Activated CD4-positive, alpha-beta T cell treated with anti-CD3 and anti-CD28 coated beads, Interleukin-2, amount 10 ng/mL, durations not matched to agents 24 days and 14 days (primary cell): ENCODE measurements at places on chromosomes 1 and 21.

GRCh38 chr1:30045304-30046090, 677.9 kb downstream of the MATN1 start:
- no peak overlapping the region for H3K27ac ChIP-seq
- H3K36me3 ChIP-seq, result no peaks in the 10 kb centered on the region
- H3K27me3 ChIP-seq, result peaks cover 2% of the 10 kb centered on the region
- H3K4me1 ChIP-seq, result no peaks in the 10 kb centered on the region

- DNase-seq, result no peak
- no peak overlapping the region for H3K4me3 ChIP-seq
- H3K4me1 ChIP-seq, result no peaks in the 10 kb centered on the region
- no peaks in the 10 kb centered on the region for H3K36me3 ChIP-seq
- H3K27ac ChIP-seq, result no peak overlapping the region
Observed at GRCh38 chr1:47781171-47781959, 215.8 kb downstream of the TRABD2B start.

DNA sequence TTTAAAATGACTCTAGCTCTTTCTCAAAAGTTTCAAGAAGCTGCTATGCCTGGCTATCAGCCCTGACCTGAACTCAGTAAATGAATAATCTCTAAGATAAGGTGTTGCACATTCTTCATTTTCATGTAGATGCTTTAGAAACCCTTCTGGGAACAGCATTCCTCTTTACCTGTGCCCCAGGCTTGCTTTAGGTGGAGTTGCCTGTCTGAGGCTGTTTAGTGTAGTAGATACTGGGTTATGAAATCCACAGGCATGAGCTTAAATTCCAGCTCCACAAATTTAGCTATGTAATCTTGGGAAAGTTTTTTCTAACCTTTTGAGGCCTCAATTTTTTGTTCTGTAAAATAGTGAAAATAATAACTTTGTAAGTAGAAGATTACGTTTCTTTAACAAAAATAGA, 41.6 kb downstream of the ATP6V1G3 start:
- peaks cover 5% of the 10 kb centered on the region for H3K4me1 ChIP-seq
- DNase-seq, result no peak
- H3K27ac ChIP-seq, result no peak overlapping the region
- no peak overlapping the region for H3K4me3 ChIP-seq

- no peak overlapping the region for H3K27ac ChIP-seq
- no peak for DNase-seq
- no peaks in the 10 kb centered on the region for H3K4me1 ChIP-seq
- peaks cover 4% of the 10 kb centered on the region for H3K27me3 ChIP-seq
- H3K36me3 ChIP-seq, result no peaks in the 10 kb centered on the region
Observed at GRCh38 chr21:45031571-45032191, 42.7 kb upstream of the ADARB1 start.

DNA sequence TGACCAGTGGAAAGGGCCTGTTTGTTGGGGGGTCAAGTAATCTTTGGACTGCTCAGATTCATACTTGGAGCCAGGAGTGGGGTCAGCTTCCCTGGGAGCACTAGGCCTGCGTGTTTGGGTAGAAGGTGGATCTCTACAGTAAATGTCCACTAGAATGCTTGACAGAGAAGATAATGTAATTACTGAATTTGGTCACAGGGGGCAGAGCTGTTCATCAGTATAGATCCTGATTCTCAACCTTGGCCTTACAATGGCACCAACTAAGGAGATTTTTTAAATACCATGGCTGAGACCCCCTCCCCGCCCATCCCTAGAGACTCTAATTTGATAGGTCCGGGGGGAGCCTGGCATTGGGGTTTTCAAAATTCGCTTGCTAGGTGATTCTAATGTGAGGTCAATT, 217.5 kb upstream of the PLXNA2 start:
- peaks cover 2% of the 10 kb centered on the region for H3K27me3 ChIP-seq
- H3K36me3 ChIP-seq, result no peaks in the 10 kb centered on the region
- no peak overlapping the region for H3K4me3 ChIP-seq
- no peaks in the 10 kb centered on the region for H3K4me1 ChIP-seq

DNA sequence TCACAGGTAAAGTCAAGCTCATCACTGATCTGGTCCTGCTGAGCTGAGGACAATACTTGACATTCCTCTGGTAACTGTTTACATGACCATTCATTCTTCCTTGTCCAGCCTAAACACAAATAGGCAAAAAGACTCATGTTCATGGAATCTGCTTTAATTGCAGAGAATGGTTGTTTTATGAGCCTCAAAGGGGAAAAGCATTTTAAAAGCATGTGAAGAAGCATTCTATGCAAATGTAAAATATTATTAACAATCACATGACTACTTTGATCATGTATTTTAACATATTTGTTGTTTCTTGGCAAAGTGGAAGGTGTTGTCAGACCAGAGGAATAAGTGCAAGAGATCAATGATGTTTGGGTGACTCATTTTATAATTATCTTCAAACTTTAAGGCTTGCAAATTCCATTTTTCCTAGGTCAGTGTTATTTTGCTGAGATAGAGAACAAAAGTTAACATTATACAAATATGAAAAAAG, 133.7 kb downstream of the RUNX1 start:
- DNase-seq, result no peak
- no peaks in the 10 kb centered on the region for H3K27me3 ChIP-seq
- peaks cover 10% of the 10 kb centered on the region for H3K36me3 ChIP-seq
- H3K4me1 ChIP-seq, result peaks cover 19% of the 10 kb centered on the region

GRCh38 chr1:178501705-178502329, 5.1 kb upstream of the CLEC20A start:
- H3K36me3 ChIP-seq, result no peaks in the 10 kb centered on the region
- H3K27ac ChIP-seq, result no peak overlapping the region
- no peaks in the 10 kb centered on the region for H3K27me3 ChIP-seq
- H3K4me3 ChIP-seq, result no peak overlapping the region
- no peaks in the 10 kb centered on the region for H3K4me1 ChIP-seq

GRCh38 chr1:73100216-73100615, 817.9 kb upstream of the NEGR1 start:
- no peak for DNase-seq
- H3K27ac ChIP-seq, result no peak overlapping the region
- H3K27me3 ChIP-seq, result no peaks in the 10 kb centered on the region
- H3K4me3 ChIP-seq, result no peak overlapping the region

DNA sequence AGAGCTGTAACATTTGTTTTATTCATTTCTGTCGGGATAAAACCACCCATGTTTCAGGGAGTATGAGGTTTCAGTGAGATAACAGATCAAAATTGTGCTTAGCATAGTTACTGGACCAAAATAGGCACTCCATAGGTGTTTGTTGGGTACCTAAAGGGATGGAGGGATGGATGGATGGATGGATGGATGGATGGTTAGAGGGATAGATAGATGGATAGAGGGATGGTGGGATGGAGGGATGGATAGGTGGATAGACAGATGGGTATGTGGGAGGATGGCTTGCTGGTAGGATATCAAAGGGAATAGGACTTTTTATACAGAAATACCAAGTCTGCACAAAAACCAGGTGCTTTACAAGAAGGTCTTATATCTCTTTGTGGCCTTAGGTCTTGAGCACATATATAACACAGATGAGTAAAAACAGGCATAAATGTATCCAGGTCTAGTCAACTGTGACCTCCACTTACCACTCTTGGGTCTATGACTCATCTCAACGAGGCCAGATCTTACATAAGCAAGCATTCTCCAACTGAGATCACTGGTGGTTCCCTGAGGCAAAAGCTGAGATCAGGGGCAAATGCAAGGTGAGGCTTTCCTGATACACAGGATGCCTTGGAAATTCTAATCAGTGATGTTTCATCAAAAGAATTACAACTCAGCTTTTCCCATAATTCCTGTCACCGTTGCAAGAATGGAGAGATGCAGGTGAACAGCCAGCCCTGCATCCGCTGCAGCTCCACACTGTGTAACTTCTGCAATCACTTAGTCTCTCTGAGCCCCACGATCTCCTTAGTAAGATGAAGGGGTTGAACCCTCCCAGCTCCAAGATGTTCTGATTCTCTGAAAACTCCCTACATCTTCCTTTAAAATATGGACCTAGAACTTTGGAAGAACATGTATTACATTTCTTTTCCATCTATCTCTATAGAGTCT, 32.0 kb downstream of the PTAFR start:
- H3K27ac ChIP-seq, result no peak overlapping the region
- H3K4me3 ChIP-seq, result no peak overlapping the region
- peaks cover 9% of the 10 kb centered on the region for H3K4me1 ChIP-seq

DNA sequence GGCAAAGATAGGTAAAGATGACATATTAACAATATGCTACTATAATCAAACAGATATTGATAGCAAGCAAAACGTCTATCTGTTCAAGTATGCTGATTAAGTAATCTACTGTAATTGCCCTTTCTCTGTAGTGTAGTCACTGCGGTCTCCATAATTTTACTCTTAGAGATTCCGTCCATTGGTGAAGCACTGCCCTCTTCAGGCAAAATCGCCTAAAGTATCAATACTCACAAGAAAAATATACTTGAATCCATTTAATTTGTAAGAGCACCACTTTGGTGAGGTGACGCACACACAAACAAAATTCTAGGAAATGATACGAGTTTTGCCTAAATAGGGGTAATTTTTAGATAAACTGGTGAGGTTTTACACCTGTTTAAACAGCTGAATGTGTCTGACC, 434.6 kb upstream of the CHRM3 start:
- no peak overlapping the region for H3K4me3 ChIP-seq
- no peaks in the 10 kb centered on the region for H3K4me1 ChIP-seq
- no peaks in the 10 kb centered on the region for H3K27me3 ChIP-seq
- no peak overlapping the region for H3K27ac ChIP-seq

GRCh38 chr1:66563094-66563800, 29.3 kb downstream of the SGIP1 start:
- no peaks in the 10 kb centered on the region for H3K36me3 ChIP-seq
- no peak overlapping the region for H3K27ac ChIP-seq
- peaks cover 14% of the 10 kb centered on the region for H3K27me3 ChIP-seq
- H3K4me1 ChIP-seq, result no peaks in the 10 kb centered on the region
- H3K4me3 ChIP-seq, result no peak overlapping the region

GRCh38 chr21:14876524-14876840, 188.3 kb downstream of the NRIP1 start:
- H3K27me3 ChIP-seq, result no peaks in the 10 kb centered on the region
- no peak overlapping the region for H3K4me3 ChIP-seq
- H3K36me3 ChIP-seq, result no peaks in the 10 kb centered on the region
- no peak for DNase-seq
- H3K27ac ChIP-seq, result no peak overlapping the region

DNA sequence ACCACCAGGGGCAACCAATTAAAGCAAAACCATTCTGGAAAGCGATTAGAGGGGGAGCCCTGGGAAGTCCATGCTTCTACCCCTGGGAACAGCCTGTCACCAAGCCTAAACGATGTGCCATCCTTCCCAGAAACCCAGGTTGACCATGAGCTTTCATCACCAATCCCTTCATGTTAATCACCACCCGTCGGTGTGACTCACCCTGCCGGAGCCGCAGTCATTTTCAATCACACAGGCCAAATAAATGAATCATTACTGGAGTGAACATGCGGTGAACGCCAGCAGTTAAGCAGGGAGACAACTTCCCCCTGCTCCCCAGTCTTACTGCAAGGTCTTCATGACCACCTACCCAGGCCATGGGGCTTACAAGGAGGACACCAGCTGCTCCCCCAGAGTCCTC, 308.8 kb downstream of the AJAP1 start:
- peaks cover 2% of the 10 kb centered on the region for H3K4me1 ChIP-seq
- no peaks in the 10 kb centered on the region for H3K27me3 ChIP-seq
- no peak overlapping the region for H3K27ac ChIP-seq
- no peaks in the 10 kb centered on the region for H3K36me3 ChIP-seq
- no peak for DNase-seq
- H3K4me3 ChIP-seq, result no peak overlapping the region

- H3K36me3 ChIP-seq, result no peaks in the 10 kb centered on the region
- DNase-seq, result no peak
- no peak overlapping the region for H3K27ac ChIP-seq
- no peak overlapping the region for H3K4me3 ChIP-seq
- peaks cover 25% of the 10 kb centered on the region for H3K4me1 ChIP-seq
Observed at GRCh38 chr1:210344706-210345105, 16.0 kb downstream of the HHAT start.
